ENCODE measurements at places on chromosomes 1 and 21.

DNA sequence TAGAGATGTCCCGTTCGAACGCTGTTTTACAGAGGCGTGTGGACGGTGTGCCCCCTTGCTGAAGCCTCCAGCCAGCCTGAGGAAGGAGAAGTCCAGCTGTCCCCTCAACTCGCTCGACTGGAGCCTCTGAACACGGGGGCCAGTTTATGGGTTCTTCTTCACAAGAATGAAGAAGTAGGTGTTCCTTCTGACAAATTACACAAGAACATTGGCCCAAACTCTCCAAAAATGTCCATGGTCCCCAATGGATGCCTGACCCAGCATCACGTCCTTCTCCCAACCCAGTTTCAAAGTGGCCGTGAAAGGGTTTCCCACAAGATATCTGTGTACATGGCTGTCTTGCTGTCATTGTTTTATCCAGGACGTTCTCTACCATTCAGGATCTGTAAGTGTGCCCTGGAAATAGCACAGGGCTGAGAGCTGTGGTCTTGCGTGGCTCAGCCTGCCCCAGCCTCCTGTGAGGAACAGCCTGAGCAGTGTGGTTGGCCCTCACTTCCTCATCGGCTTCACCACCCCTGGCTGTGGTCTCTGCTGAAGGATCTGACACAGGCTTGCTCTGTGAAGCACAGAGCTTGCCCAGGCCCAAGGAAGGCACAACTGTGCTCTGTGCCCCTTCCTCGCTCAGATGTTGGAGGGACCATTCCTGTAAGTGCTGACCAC, 1.0 kb upstream of the S100B start:
- DNase-seq: peak; percentile 80

DNA sequence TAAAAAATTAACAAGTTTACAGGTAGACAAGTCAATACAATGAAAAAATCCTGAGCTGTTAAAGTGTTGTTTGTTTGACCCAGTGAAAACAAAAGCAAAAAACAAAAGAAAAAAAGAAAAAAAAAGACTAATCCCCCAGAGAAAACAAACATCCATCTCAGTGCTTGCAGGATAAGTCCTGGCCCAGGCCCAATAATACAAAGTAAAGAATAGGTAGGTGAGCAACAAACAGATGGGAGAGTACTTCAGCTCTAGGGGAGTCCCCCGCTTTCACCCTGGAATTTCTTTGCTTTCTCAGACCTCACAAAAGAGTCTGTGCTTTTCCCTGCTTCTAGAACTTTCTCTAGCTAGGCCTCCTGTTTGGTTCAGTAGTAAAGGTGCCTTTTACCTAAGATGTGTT, 70.3 kb downstream of the ABCA4 start:
- DNase-seq: no peak

DNA sequence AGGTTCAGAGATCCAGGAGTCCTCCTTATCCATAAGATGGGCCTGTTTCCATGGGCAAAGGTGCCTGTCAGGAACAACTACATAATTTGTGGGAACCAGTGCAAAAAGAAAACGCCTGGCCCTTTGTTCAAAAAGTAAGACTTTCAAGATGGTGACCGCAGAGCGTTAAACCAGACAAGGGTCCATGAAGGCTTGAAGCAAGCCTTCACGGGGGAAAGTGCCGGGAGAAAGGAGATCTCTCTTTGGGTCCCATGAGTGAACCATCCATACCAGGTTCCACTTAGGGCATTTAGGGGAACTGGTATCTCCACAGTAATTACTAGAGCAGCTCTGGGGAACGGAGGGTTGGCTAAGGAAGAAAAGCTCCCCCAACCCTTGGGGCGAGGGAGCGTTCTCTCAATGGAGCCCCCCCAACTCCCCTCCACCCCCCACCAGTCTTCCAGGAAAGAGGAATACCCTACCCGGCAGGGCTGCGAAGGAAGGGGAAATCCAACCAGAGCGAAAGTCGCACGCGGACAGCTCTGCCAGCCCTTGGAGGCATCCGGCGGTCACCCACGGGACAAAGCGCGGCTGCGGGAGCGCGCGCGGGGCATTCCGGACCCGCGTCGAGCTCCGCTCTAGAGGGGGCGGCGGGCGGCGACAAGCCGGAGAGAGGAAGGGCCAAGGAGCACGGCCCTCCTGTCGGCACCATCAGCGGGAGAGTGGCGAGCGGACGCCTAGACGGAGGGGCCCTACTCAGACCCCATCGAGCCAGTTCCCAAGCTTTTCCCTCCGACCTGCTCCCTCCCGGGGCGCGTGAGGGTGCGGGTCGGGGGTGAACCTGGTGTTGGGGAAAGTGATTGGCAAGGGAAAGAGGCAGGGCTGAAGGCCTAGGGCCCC, 687 bp upstream of the RASSF5 start:
- peak; percentile 67 for DNase-seq

- no peak for DNase-seq
These were observed 287.7 kb downstream of the SDCCAG8 start for GRCh38 chr1:243543501-243543900.

- no peak for DNase-seq
These were observed 102.8 kb downstream of the RIPK4 start for GRCh38 chr21:41663805-41664788.

DNA sequence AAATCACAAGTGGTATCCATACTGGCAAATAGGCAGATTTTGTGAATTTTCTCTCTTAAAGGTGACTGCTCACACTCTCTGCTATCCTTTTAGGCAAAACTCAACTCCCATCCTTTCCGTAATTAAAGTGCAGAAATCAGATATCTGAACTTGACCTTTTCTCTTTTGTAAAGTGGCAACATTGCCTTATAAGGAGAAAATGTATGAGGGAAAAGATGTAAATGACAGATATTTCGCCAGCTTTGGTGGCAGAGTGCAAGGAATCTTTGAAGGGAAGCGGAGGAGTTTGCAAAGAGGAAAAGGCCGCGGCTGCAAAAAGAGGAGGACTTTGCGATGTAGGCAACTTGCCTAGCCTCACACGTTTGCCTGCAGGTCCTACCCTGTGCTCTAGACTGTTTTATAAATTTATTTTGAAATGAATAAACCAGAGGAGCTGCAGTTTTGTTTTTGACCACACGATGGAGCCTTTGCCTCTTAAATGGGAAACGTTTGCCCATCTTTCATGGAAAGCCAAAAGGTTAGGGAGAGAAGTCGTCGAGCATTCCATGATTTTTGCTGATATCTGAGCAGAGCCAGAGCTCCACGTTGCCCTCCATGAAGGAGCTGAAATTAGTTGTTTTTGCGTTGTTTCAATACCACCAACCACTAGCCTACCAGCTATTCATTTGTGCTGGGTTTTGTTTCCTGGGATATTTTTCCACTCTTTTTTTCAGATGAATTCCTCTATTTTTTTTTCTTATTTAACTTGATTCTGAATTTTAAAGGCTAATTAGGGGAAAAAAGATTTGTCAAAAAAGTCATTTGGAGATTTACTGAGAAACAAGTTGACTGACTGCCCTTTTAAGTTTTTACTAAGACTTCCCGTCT, 242.3 kb downstream of the LMX1A start:
- DNase-seq: no peak

- no peak for DNase-seq
These were observed 12.4 kb downstream of the ARPC5 start for GRCh38 chr1:183622884-183623785.

GRCh38 chr1:42152907-42153600, at the start of gene GUCA2B:
TSS of gene GUCA2B (plus strand) at chr1:42153410. CDS start at chr1:42153451, 41 bp downstream.
- peak; percentile 49 for DNase-seq

DNA sequence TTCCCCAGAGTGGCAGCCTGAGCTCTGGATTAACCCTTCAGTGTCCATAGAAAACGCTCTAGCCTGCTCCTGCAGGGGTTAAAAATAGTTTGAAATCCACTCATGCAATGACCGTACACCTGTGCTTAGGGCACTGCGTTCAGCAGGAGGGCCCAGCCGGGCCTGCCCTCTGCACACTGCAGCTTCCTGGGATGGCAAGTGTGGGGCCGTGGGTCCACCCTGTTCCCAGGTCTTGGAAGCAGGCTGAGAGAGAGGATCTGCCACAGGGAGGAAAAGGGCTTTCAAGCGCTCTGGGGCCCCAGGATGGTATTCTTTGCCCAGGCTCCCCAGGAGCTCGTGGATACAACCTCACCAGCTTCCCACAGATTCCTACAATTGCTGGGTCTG, 1.5 kb upstream of the S100B start:
- peak; percentile 40 for DNase-seq

GRCh38 chr1:10720635-10721034, 75.8 kb downstream of the CASZ1 start:
- DNase-seq: no peak

- no peak for DNase-seq
These were observed 41.2 kb upstream of the B3GALNT2 start for GRCh38 chr1:235545292-235545930.

DNA sequence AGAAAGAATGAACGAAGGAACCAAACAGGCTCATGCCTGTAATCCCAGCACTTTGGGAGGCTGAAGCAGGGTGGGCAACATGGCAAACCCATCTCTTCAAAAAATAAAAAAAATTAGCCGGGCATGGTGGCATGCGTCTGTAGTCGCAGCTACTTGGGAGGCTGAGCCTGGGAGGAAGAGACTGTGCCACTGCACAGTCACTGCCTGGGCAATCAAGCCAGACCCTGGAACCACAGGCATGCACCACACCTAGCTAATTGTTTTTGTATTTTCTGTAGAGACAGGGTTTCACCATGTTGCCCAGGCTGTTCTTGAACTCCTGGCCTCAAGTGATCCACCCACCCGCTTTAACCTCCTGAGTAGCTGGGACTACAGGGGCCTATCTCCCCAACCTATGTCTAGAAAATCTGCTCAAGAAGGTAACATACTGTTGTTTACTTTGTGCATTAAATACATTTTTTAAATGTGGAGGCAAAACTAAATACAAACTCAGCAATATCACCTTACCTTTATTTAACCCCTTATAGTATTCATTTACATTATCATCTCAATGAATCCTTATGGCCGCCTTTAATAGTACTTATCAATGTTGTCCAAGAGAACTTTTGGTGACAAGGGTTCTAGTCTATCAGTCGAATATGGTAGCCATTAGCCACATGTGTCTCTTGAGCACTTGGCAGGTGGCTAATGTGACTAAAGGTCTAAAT, 2.7 kb downstream of the KHDC4 start:
- DNase-seq: no peak

- no peak for DNase-seq
These were observed 462.6 kb upstream of the RUNX1 start for GRCh38 chr21:35511696-35512162.

- no peak for DNase-seq
These were observed 345.7 kb downstream of the ZNF326 start for GRCh38 chr1:90340606-90341005.

GRCh38 chr1:184296466-184297243, 90.2 kb upstream of the C1orf21 start:
- DNase-seq: peak; percentile 85

- no peak for DNase-seq
These were observed 66.7 kb downstream of the SLC45A1 start for GRCh38 chr1:8384577-8384976.

- DNase-seq: no peak
These were observed 17.7 kb upstream of the AGPAT3 start for GRCh38 chr21:43847301-43847700.

GRCh38 chr1:212970085-212970484, 19.7 kb downstream of the VASH2 start:
- DNase-seq: no peak

GRCh38 chr1:107930292-107930691, 34.7 kb downstream of the VAV3 start:
- no peak for DNase-seq

- peak; percentile 94 for DNase-seq
These were observed 53.3 kb downstream of the NENF start for GRCh38 chr1:212485913-212486618.

DNA sequence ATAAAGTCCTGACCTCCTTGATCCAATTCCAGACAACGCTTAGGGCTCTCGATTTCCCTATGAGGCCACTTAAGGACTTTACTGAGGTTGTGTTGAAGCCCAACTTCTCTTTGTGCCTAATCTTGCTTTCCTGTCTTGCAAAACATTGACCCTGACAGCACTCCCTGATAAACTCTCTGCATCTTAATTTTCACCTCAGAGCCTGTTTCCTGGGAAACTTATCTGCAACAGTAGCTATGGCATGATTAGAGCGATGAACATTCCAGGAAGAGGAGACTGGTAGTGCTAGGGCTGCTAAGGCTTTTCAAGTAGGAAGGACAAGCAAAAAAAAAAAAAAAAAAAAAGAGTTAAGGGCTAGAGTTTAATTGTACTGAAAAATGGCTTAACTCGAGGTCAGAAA, 118.9 kb downstream of the RGS21 start:
- no peak for DNase-seq

GRCh38 chr1:192601143-192601542, 25.6 kb downstream of the RGS1 start:
- no peak for DNase-seq

GRCh38 chr21:38567970-38568360, 69.7 kb upstream of the ERG start:
- DNase-seq: no peak

DNA sequence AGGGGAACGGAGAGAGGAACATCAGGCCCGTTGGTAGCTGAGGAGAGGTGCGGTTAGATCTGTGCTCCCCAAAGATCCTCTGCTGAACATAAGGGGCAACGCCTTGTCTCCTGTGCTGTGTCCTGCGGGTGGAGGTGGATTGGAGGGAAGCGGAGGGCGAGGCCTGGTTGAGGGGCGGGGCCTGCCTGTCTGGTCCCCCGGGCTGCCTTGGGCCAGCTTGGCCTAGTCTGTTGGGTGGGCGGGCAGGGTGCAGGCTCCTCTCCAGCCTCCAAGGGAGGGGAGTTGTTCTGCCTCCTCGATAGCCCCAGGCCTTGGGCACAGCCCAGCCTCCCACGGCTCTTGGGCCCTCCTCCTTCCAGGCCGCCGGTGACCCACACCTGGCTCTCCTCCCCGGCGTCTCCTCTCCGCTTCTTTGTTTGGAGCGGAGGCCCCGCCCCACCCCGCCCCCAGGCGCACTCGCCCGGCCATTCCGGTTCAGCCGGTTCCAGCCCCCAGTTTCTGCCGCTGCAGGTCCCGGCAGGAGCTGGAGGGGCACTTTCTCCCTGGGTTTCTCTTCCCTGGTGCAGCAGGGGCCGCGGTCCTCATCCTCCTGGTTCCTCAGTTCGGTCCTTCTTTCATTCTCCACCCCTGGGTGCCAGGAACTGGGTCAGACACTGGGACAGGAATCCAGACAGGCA, 19.4 kb downstream of the PTPRF start:
- DNase-seq: no peak

DNA sequence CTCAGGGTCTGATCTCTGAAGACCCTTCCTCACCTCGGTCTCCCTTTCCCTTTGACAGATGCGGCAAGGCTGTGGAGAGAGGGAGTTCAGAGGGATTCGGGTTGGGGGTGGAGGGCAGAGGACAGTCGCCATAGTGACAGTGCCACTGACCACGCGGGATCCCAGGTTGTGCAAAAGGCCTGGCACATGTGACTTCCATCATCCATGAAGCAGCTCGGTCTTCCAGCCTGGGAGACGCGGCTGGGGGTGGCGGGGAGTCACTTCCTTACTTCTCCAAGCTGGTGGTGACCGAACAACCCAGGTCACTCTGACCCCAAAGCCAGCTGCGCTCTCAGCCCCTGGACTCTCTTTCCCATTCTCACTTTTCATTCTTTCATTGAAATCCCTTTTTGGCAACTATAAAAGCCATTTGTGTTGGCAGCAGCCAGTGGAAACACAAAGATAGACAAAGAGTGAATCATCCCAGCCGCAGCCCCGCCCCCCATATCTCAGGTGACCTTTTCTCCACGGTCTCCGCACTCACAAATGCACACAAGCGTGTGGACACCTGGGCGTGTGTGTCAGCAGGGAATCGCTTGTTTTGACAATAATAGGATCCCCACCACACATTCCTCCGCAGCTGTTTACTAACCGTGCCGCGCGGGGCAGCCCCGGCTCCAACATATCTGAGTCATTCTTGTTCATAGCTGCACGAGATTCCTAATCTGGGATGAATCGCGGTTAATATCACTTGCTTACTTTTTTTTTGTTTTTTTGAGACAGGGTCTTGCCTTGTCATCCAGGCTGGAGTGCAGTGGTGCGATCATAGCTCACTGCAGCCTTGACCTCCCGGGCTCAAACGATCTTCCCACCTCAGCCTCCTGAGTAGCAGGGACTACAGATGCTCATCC, 68.3 kb downstream of the DHRS3 start:
- DNase-seq: peak; percentile 90

Measured in aorta (tissue), 5 donors.